ENCODE measurements at places on chromosomes 3 and 15.

DNA sequence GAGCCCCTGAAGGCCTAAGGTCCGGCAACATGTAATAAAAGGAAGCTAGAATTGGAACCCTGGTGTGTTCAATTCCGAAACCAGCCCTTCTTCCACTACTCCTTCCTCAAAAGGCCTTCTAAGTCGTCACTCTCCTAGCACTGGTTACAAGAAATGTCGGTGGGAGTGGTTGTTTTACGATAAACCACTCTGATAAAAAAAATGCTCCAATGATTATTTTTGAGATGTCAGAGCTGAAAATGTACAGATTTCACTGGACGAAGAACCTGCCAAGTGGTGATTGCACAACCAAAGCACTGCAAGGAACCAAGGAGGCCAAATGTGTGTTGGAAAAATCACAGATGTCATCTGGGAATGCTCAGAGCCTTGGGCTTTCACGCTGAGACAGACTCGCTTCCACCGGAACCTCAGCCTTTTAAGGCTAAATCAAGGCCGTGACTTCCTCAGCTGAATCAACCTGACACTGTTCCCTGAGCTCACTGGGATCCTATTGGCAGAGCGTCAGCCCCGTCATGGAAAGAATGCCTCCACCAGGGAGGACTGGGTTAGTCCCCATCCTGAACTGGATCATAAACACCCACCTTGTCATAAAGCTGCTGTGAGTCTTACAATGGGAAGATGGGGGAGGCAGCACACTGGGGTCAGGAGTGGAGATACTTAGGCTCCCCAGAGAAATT lies 108.1 kb upstream of the THBS1 start:
- no peak for DNase-seq

DNA sequence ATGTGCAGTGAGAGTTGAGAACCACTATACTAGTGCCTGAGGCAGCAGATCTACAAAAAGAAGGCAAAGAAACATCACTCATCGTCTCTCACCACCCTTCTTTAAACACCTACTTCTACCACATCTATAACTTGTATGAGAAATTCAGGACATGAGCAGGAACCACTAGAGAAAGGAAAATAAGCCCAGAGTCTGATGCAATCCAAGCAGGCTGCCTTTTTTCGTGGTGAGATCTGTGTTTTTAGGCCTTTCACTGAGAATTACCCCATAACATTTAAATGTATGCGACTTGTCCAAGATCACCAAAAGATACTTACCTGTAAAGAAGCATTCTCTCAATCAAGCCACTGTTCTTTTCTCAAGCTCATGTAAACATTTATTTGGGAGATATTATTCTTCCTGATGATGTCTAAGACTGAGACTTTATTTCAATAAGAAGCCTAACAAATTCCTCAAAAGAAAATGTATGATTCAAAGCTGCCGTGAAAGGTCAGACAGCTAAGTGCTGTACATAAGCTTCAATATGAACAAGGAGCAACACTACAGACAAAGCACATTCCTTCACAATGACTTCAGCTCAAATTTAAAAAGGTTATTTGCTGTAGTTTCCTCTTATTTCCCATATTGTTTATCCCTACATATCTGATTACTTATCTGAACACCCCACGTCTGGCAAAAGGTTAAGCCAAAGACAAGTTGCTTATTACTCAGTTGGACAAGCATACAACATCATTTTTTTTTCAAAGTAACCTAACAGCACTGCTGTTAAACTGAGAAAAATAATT lies 16.5 kb downstream of the SPICE1 start:
- no peak for DNase-seq

DNA sequence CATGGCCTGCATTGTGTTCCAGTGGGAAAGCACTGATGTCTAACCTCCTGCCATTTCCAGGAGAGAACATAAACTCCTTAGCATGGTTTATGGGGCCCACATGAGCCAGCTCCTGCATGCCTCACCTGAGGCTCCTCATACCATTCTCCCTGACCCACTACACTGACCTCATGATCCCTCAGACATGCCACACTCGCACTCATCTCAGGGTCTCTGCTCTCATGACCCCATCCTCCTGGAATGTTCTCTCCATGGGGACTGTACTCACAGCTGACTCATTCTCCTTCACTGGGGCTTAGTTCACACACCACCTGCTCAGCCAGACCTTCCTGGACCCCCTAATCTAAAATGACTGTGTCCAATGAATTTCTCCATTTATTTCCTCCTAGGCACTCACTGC lies 4.0 kb upstream of the LMCD1 start:
- DNase-seq, result no peak

GRCh38 chr3:150970665-150971324 lies 1.7 kb downstream of the CLRN1 start:
- DNase-seq, result no peak

DNA sequence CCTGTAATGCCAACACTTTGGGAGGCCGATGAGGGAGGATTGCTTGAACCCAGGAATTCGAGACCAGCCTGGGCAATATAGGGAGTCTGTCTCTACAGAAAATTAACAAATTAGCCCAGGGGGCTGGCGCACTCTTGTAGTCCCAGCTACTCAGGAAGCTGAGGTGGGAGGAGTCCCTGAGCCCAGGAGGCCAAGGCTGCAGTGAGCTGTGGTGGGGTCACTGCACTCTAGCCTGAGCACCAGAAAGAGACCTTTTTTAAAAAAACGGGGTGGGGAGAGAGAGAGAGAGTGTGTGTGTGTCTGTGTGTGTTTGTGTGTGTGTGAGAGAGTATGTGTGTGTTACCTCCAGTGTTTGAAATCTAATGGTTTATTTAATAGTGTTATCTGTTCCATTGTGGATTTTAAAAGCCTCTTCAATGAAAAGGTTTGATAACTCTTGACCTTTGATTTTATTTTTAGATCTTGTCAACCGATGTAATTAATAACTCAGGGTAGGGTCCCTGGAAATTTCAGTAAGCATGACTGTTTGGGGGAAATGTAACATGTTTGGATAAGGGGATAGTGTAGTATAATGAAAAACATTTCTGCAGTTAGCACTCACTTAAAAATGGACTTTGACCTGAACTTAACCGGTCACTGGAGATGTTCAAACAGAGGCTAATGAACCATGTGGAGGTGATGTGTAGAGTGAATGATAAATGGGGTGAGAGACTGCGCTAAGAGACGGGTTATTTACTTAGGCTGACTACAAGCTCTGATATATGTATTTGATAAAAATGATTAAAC lies 29.7 kb downstream of the LRCH3 start:
- DNase-seq, result no peak

DNA sequence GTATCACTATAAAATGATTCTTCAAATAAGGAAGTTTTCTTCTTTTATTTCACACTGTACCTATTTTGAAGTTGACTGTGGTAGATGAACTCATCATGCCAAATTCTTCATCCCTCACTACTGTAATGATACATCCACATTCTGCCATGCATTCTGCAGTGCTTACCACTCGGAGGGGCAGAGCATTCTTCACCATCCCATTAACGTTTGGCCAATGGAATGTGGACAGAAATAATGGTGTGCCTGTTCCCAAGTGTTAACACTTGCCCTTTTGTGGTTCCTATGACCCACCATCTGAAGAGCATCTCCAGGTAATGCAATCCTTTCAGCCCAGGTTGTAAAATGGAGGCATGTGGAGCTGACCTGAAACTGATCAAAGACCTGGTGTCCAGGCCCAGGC lies 18.6 kb downstream of the GOLIM4 start:
- no peak for DNase-seq

GRCh38 chr3:172357850-172358754 lies 90.2 kb downstream of the GHSR start:
- DNase-seq, result no peak

DNA sequence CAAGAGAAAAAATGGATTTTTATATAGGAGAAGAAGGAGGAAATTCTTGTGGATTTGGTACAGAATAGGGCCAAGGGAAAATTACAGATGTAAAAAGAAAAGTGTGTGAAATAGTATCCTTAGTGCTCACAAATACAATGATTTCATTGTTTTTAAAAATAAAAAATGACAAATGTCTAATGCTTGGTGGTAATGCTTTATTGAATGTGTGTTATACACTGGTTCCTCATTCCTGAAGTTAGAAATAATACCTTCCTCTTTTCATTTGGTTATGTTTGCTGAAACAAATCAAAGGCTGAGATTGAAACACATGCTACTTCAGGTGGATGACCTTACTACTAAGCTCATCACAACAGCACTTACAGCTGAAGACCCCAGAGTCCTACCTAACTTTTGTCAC lies 37.7 kb upstream of the CCR2 start:
- no peak for DNase-seq

DNA sequence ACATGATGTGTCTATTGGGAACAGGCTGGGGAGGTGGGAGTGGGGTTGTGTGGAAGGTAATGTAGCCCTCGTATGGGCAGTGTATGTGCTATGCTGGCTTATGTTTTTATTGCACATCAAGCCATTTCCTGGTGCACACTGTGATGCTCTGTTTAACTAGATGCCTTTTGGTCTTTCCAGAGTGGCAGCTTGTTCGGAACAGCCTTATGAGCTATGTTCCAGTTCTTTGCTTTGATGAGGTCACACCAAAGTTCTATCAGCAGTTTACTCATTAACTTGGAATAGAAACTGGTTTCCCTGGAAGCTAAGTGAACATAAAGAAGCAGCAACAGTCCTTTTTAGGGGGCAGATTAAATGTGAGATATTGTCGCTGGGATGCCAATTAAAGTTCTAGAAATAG lies 133.9 kb downstream of the DIPK2A start:
- DNase-seq, result no peak

GRCh38 chr3:57199895-57200297 lies at the start of gene HESX1:
Gene HESX1 (minus strand): TSS chr3:57199978. CDS start chr3:57199918, 60 bp downstream.
- no peak for DNase-seq

DNA sequence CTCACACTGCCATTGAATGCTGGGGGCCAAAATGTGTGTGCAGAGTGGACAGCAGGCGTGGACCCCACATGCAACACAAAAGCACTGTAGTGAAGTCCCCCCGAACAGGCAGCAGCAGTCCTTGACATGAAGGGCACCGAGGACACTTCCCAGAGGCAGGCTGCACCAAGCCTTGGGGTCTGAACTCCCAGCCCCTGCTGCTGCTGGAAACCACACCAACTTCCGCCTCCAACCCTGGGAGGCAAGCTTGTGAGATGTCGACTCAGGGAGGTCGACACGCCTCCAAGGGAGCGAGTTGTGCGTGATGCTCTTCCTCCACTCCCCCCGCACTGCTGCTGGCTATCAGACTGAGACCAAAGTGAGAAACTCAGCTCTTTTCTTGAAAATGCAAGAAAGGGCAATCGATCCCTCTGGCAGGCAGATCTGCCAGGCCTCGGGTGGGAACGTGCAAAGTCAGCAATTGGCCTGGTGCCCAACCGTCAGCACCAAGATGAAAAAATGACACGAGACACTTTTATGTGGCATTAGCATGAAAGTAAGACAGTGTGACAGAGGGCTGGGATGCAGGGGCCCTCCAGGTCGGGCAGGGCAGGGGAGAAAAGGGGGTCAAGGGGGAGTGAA lies 43.6 kb downstream of the WHAMM start:
- DNase-seq, result no peak

DNA sequence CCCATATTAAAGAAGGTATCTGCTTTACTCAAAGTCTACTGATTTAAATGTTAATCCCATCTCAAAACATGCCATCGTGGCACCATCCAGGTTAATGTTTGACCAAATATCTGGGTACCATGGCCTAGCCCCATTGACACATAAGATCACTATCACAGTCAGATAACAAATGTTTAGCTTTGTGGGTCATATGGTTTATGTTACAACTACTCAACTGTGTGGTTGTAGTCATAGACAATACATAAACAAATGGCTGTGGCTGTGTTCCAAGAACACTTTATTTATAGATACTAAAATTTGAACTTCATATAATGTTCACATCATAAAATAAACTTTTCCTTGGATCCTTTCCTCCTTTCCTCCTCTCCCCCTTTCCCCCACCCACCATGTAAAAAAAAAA lies 9.8 kb upstream of the SNRPN start:
- no peak for DNase-seq

DNA sequence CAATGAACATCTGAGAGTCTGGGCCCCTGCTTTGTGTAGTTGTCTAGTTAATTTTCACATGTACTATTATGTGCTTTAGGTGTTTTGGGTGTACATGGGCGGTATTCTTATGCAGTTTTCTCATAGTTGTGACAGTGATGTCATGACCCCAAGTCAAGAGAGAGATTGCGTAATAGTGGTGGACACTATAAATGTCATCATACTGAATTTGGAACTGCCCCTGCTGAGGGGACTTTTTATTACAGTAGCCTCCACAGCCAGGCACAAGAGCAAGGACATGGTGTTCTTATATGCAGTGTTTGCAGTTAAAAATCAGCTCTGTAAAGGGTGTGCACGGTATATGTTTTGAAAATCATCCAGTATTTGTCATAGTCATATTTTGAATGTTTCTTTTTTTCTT lies 29.5 kb downstream of the ABHD2 start:
- DNase-seq, result no peak

DNA sequence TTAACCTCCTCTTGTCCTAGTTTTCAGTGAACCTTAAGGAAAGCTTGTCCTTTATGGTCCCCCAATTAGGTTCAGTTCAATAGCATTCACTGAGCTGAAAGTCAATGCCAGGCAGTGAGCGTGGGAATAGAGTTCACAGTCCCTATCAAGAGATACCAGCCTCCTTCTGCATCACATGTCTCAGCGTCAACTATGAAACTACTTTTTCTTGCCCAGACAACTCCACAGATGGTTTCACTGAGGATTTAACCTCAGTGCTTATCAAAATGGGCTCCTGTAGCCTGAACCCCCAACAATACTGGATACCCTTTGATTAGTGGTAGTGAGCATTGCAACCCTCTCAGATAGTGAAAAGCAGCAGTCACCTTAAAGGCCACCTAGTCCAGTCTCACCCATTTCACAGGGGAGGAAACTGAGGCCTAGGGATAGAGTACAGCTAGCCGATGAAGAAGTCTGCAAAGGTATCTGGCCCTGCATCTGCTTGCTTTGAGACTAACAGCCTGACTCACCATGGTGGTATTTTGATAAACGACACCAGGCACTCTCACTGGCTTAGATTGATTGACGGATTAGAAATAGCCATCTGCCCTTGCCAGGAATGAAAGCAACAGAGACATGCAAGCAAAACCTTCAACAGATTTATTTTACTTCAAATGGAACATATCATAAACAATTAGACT lies 1.6 kb upstream of the UBA3 start:
- DNase-seq, result no peak

- no peak for DNase-seq
These were observed 9.7 kb downstream of the LIPC start for GRCh38 chr15:58441376-58442070.

GRCh38 chr3:10394491-10395025 lies 73.6 kb upstream of the SEC13 start:
- DNase-seq, result no peak

DNA sequence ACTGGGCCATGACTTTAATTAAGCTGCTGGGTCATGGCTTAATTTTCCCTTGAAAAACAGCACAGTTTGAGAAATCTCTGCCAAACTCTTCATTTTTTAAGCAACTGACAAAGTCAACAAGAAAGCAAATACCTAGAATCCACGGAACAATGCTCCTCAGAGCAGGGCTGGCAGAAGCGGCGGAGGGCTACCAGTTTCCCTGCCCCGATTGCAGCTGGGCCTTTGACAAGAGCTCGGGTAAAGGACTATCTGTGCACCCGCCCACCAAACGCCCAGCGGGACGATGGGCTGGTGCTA lies 1.2 kb downstream of the GOLIM4 start:
- no peak for DNase-seq

GRCh38 chr3:184377882-184378445 lies at the start of gene THPO:
Gene THPO (minus strand): TSS chr3:184378207. CDS start chr3:184376259, 1,948 bp downstream.
- DNase-seq, result no peak

Measured in stimulated activated CD8-positive, alpha-beta memory T cell treated with anti-CD3 and anti-CD28 coated beads, Interleukin-4, amount 100 ng/mL, for 24 hours (primary cell).